ENCODE measurements at places on chromosomes 3 and 15.

DNA sequence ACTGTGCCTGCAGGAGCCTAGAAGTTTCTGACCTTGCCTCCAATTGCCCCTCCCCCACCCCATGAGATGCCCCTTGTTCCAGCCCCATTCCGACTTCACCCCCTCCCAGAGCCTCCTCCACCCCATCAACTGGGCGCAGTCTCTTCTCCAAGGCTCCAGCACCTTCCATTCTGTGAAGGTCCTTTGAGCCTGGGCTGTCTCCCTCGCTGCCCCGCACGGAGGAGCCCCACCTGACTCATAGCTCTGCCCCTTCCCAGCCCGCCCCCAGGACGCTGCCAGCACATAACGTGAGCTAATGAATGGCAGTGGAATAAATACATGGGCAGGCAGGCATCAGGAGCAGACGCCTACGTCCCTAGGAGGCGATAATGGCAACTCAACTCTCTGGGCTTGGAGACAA is 113.1 kb downstream of the NUP210 start:
- no peak for DNase-seq

DNA sequence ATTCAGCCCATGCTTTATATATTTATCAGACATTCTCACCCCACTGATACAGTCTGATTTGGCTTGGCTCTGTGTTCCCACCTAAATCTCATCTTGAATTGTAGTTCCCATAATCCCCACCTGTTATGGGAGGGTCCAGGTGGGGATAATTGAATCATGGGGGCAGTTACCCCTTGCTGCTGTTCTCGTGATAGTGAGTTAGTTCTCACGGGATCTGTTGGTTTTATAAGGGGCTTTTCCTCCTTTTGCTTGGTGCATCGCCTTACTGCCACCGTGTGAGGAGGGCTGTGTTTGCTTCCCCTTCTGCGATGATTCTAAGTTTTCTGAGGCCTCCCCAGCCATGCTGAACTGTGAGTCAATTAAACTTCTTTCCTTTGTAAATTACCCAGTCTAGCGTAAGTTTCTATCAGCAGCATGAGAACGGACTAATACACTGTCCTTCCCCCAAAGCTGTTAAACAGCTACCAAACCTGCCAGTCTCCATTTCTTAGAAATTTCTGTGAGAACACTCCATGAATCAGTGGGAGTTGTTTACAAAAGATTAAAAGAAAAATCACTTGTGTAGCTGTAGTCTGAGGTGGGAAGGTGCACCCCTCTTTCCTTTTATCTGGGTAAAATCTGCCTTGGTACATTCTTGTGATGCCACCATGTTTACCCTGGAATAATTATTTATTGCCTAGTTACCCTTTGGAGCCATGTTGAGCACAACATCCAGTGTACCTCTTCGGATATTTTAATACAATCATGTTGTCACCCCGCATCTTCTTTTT is 160.5 kb downstream of the THSD4 start:
- no peak for DNase-seq

DNA sequence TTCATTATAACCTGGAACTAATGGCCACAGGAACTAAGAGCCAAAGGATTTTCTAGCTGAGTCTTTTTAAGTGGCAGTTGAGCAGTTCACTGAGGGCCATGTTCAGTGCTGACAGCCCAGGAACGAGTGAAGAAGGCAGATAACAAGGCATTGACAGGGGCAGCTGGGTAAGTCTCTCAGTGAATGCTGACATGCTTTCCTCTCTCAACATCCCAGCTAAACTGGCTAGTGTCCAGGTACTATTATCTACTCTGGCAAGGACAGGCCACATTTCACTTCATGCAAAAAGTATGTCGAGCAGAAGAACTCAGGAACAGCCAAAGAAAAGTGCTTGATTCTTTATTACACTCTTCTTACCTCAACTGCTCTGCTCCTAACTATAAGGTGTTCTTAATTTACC is 515.9 kb downstream of the NLGN1 start:
- DNase-seq, result no peak

- DNase-seq, result no peak
Observed at GRCh38 chr15:59166601-59167265, 39.9 kb upstream of the LDHAL6B start.

GRCh38 chr3:158420654-158421396 is 150.2 kb upstream of the MLF1 start:
- DNase-seq, result no peak

GRCh38 chr15:62994975-62995681 is 47.4 kb upstream of the TPM1 start:
- no peak for DNase-seq

DNA sequence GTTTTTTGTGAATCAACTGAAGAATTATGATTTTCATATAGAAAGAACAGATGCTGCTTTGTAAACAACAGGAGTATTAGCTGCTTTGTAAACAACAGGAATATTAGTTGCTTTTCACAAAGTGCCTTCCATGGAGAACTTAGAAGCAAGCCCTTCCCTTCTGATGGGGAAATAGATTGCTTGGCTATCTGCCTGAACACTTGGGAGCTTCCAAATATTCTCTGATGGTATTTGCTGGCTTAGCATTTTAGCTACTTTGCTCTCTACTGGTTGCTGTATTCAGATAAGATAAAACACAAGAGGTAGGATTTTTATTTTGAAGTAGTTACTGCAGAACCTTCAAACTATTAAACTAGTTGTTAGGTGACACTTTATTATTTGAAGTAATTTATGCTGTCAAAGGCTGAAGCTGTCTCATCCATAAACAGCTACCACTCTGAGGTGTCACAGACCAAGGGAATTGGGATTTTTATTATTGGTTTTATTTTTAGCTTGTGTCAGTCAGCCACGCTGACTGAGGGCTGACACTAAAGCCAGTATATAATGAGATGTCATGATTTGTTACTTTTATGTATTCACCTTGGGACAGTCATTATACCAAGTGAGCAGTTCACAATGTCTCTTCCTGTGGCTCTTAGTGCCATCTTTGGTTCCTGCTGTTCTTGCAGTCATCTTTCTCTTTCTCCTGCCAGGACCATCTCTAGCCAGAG is 50.0 kb downstream of the ZIC1 start:
- no peak for DNase-seq

DNA sequence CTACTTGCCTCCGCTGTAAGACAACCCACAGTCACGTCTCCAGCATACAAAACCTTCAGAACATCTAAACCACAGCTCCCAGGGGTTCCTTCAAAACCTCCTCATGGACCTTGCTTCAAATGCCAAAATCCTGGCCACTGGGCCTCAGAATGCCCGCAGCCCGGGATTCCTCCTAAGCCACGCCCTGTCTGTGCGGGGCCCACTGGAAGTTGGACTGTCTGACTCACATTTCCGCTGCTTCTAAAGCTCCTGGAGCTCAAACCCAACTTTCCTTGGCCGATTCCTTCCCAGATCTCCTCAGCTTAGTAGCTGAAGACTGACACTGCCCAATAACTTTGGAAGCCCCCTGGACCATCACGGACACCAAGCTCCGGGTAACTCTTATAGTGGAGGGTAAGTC is 17.9 kb upstream of the OR5H6 start:
- DNase-seq, result no peak

GRCh38 chr3:69102384-69102783 is 17.6 kb downstream of the ARL6IP5 start:
- DNase-seq, result no peak

GRCh38 chr3:180911876-180912303 is 580 bp upstream of the FXR1 start:
- no peak for DNase-seq

DNA sequence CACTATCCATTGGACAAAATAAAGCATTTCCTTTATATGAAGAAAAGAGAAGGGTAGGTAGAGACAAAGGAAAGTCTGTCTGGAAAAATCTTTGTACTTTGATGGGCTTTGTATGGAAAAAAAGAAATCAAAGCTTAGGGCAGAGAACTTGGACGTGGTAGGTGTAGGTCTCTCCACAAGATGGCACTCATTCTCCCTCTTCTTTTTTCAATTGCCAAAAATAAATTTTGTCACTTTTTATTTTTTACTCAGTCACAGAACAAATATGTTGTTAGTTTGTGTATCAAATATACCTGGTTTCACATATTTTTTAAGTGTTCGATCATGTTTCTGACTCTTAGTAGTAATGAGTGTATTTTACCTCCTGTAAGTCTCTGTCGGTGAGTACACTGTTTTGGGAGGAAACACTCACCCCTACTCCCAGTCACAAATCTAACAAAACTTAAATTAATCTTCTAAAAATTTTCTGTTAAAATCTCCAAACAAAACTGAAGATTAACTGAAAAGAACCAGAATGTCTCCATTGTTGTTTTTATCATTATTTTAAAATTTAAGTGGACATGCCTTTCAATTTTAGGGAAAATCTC is 415.8 kb upstream of the GOLIM4 start:
- DNase-seq, result no peak
